ENCODE measurements at places on chromosomes 7 and 10.

- DNase-seq, result peak; percentile 9
These were observed 5.0 kb downstream of the MXI1 start for GRCh38 chr10:110212119-110213006.

- no peak for DNase-seq
These were observed 25.8 kb downstream of the ACTA2 start for GRCh38 chr10:88926566-88927415.

DNA sequence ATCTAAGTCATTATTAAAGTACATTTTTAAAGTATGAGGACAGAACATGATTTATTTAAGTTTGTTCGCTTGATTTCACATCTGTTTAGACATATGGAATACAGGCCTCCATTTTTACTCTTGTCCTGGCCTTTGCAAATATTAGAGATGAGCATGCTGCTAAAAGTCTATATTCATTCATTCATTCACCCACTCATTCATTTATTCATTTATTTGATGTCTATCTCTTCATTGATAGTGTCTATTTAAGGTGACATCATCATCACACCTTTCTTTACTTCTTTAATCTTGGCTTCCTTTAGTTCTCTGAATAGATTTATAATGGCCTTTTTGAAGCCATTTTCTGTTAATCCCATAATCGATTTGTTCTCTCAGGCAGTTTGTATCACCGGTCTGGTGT is 68.0 kb downstream of the THNSL1 start:
- DNase-seq, result no peak

DNA sequence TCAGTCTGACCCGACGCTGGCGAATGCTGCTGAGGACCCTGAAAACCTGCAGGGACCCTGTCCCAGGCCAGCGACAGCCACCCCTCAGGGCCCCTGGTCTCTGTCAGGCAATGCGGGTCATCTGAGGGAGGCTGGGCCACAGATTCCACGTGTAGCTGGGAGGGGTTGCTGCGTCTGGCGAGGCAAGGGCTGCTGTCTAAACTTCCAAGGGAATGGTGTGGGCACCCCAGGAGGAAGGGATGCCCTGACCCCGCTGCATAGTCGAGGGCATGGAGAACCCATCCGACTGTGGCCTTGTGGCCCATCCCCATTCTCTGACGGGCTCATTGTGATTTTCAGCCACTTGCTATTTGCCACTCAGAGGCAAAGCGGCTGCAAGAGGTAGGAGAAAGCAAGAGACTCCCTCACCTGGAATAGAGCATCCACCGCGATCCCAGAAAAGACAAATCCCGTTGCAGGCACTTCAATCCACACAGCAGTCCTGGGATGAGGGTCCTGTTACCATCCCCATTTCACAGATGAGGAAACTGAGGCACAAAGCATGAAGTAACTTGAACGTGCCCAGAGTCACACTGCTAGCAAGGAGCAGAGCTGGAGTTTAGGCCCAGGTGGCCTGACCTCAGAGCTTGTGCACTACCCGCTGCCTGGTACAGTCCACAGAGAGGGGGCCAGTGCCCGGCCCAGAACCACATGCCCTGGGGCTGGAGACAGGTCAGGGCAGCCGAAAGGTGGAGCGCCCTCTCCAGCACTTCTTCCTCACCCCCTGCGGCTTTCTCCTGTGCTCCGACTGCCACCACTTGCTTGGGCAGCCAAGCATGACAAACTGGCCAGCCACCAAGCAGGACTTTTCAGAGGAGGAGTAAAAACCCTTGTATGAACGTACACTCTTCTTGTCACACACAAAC is 163.8 kb upstream of the KLF14 start:
- no peak for DNase-seq

GRCh38 chr10:86981716-86982115 is 13.4 kb downstream of the ADIRF start:
- DNase-seq, result no peak

- no peak for DNase-seq
These were observed 49.7 kb upstream of the ADCY1 start for GRCh38 chr7:45524445-45524844.

- DNase-seq, result no peak
These were observed 19.2 kb upstream of the ATOH7 start for GRCh38 chr10:68251151-68251550.
